Non-pigmented ciliary epithelial cell (primary cell): ENCODE measurements at places on chromosomes 1 and 21.

DNA sequence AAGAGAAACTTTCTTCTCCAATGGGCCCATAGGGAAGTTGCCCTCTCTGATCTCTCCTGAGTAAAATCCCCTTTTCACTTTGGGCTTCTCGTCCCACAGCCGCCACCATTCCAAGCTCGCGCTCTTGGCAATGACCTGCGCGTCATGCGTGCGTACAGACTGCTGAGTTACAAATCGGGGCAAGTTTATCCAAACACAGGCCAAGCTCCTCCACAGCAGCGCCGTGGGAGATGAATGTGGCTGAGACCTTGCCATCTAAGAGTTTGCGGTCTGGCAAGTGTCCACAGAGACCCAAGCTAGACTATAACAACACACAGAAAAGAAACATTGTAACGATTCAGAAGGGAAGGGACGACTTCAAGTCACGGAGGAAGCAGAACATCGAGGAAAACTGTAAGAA, 116.3 kb upstream of the SOD1 start:
- DNase-seq = no peak

DNA sequence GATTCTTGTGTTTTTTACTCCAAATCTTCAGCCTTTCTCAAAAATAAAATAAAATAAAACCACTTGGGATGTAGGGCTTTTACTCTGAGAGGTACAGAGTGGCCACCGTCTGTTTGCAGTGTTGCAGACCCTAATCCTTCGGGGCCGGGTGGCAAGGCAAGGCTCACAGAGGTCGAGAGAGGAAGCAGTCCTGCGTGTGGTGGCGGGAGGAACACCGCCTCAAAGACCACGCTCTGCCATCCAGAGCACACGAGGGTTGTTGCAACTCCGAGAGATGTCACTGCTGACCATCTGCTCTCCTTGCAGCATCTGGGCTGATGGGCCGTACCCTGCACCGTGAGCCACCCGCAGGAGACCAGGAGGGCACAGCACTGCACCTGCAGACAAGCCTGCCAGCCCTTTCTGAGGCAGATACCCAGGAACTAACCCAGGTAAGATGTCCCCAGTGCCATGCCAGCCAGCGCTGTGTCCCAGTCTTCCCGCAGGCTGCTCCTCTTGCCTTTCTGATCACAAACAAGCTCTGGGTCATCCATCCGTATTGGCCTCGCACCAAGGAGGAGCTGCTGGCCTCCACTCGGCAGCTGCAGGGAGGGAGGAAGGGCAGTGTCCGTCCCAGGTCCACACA, 31.5 kb downstream of the SNAP47 start:
- DNase-seq = no peak

DNA sequence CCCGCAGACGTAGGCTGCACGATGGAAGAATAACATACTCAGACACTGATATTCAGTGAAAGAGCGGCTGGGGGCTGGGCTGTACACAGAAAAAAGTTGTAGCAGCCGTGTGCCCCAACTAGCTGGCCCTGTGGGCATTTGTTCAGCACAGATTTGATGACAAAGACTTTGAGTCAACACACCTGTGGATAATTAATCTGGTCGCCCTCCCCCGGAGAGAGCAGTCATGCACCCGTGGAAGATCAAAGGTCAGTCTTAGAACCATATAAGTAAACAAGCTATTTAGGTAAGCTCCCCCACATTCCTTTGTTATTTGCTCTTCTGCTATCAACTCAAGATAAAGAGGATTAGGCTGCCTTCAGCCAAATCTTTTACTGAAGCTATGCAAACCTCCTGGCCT, 148.4 kb upstream of the HMCN1 start:
- DNase-seq = no peak

- DNase-seq = peak; percentile 90
Observed at GRCh38 chr1:164794356-164794755, 235.4 kb downstream of the PBX1 start.
